Activated CD8-positive, alpha-beta memory T cell treated with anti-CD3 and anti-CD28 coated beads, Interleukin-2, amount 50 U/mL, for 4 hours (primary cell): ENCODE measurements at places on chromosomes 5 and 9.

DNA sequence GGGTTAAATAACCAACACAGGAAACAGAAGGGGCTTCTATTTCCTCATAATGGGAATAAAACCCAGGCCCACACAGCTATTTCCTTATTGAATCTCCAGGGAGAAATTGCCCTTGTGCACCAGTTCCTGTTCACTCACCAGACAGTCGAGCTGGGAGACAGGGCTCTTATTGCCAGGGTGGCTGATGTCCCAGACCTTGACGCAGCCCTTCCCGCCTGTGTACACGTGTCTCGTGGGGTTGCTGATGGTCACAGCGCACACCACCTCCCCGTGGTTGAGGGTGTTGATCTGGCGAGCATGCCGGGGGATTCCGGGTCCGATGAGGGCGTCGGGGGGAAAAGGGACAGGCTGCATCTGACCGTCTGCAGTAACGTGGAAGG lies 96.5 kb downstream of the TLE1 start:
- no peak for DNase-seq

- no peak for DNase-seq
Observed at GRCh38 chr5:127514816-127515215, 2.6 kb upstream of the PRRC1 start.

- DNase-seq = no peak
Observed at GRCh38 chr9:22446589-22446949, at the start of gene DMRTA1. Gene DMRTA1 (plus strand): TSS chr9:22446824. CDS start chr9:22447066, 242 bp downstream.

DNA sequence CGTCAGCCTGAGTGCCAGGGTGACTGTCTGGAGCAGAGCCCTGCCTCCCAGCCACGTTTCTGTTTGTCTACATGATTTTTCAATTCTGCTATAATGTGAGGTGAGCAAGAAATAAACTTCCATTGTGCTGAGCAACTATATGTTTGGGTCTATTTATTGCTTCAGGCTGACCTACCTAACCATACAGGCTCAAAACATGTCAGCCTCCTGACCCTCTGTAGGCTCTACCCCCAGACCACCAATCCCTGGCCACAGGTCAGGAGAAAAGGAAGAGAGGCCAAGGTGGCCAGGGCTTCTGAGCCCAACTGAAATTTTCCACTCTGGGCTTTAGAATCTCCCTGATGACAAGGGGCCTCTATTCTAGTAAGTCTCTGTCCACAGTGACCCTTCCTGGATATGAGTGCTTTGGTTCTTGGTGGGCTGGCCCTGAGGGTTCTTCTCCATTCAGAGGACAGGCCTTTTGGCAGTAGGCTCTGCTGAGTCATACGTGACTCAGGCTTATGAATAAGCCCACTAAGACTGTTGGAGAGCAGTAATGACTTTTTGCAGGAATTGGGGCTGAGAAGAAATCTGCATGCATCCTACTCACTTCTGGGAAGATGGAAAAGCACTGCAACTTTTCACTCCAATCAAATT lies 117.2 kb upstream of the TBCA start:
- DNase-seq = no peak

DNA sequence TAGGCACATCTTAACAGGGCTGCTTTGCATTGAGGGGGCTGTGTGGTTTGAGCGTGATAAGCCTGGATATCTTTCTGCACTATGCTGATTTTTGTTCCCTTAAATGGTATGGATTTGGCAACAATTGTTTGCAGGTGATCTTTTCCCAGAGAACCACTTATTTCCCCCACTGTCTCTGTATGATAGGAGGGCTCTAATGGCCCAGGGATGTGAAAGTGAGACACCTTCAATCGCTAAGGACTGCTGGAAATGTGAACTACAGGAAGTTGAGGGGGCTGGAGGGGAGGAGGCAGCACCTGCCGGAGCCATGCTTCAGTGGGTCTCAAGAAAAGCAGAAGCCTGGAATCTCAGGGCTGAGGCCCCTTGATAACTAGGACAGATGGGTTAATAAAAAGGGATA lies 29.4 kb downstream of the SYK start:
- DNase-seq = no peak

DNA sequence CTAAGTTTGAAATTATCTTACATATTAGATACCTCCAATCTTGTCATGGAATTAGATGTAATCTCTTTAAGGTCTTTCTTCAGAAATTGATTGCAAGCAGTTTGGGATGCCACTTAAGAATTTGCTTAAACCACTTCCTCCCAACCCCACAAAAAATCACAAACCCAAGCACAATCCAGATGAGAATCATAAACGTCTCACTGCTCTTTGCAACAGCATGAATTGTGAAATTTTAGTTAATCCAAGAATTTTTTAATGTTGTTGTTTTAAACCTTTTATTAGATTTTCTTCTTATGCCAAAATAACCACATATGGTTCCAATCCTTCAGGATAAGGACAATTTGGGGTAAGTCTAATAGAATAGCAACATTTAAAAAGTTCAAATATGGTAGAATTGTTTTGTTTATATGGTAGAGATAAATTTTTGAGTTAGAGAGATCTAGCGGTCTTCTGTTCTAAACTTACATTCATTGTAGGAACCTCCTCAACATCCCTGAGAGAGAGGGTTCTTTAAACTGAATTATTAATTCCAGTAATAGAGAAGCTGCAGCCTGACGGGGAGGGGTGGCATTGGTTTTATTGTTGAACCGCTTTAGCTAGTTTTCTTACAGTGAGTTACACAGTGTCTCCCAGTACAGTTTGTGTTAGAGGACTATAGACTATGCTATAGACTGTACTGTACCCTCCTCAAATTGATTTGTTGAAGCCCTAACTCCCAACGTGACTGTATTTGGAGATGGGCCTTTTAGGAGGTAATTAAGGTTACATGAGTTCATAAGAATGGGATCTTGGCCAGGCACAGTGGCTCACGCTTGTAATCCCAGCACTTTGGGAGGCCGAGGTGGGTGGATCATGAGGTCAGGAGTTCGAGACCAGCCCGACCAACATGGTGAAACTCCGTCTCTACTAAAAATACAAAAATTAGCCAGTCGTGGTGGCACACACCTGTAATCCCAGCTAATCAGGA lies 24.8 kb upstream of the IL6ST start:
- no peak for DNase-seq

DNA sequence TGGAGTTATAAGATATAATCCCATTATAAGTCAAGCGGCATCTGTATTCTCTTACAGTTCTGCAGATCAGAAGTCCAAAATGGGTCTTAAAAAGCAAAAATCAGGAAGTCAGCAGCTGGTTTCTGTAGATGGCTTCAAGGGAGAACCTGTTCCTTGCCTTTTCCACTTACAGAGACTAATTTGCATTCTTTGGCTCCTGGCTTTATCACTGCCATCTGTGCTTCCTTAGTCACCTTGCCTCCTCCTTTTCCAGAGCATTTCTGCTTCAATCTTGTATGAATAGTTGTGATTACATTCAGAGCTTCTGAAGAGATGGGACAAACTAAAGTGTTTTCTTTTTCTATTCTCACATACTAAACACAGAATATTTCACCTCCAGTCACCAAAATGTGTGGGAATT lies 647.3 kb upstream of the GRAMD2B start:
- no peak for DNase-seq

DNA sequence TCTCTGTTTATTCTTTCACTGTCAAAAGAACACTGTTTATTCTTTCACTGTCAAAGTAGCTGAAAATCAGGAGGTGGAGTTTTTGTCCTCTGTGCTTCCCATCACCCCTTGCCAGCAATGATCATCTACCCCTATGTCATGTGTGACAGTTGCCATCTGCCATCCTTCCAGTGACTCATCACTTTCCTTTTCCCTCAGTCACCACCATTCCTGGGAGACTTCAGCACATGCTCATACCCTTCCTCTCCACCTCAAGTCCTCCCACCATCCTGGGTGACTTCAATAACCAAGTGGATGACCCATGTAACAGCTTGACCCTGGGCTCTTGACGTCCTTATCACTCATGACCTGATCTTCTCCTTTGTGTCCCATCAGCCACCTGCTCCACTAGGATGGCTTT lies 43.3 kb upstream of the RASEF start:
- DNase-seq = no peak

- DNase-seq = no peak
Observed at GRCh38 chr5:83921666-83922193, 201.1 kb upstream of the HAPLN1 start.

- DNase-seq = no peak
Observed at GRCh38 chr5:20223451-20223850, 235.5 kb upstream of the CDH18 start.

DNA sequence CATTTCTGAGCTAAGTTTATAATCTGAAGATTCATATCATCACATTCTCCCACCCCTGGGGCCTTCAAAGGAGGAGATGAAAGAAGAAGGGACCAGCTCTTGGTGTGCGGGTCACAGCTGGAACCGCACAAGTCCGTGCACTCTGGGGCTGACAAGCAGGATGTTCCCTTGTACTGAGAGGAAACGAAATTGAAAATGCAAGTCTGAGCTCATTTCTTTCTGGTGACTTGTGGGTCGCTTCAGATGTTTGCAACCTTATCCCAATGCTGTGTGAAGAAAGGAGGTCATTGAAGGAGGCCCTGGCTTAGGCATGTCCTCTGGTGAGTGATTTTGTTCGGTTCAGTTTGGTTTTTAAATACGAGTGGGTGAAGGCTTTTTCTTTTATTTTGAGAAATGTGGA lies 59.6 kb downstream of the C9orf152 start:
- DNase-seq = no peak

- no peak for DNase-seq
Observed at GRCh38 chr9:128372784-128373183, 1.6 kb downstream of the URM1 start.

- no peak for DNase-seq
Observed at GRCh38 chr9:114282926-114283325, 40.0 kb upstream of the ORM1 start.

GRCh38 chr5:7845557-7845956 lies 5.4 kb downstream of the CFAP90 start:
- DNase-seq = no peak

DNA sequence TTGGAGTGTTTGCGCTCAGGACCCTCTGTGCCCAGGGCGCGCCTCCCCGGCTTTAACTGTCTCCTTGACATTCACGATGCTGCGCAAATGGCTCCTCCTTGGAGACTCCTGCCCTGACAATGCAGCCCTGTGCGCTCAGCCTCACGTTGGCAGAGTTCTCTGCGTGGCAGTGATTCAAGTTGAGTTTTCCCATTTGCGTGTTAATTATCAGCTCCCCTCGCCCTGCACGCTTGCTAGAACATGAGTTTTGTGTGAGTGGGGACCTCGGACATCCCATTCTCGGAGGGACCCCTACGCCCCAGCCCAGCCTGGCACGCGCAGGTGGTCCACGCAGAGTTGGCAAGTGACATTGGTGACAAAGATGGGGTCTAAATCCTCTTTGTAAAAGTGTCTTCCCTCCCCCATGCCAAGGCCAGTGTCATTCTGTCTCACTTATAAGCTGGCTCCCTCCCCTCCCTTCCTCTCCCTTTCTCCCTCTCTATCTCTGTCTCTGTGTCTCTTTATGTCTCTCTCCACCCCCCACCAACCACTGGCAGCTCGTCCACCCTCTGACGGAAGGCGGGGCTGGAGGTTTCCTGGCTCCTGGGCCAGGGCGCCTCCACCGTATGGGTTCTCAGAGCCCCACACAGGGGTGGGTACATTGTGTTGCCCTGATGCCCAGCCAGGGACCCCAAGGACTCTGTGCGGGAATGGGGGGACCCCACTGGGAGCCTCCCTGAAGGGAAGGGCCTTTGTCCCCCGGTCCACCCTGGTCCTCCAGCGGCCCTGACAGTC lies 169.3 kb downstream of the OLFM1 start:
- no peak for DNase-seq

DNA sequence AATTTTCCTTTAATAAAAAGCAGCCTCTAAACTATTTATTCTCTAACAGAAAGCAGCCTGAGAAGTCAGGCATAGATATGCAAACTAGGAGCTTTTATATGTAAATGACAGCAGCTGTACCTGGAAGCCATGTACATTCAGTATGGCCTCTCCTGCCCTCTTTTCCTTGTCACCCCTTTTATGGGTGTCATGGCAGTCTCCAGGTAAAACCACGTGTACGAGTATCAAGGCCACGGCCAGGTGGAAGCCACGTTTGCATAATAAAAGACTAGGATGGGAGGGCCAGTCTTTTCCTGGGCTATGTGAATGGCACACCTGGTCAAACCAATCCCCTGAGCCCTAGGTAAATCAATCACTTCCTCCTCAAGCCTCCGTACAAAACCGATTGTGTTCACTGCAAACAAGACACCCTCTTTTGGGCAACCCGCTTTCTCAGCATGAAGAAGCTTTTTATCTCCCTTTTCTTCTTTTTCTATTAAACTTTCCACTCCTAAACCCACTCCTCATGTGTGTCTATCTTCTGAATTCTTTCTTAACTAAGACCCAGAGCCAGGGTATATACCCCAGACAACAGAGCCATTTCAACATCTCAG lies 419.5 kb upstream of the CTNND2 start:
- DNase-seq = no peak
